Activated T-cell treated with anti-CD3 and anti-CD28 coated beads, Interleukin-2, amount 50 U/mL, for 24 hours (primary cell): ENCODE measurements at places on chromosomes 5 and 9.

GRCh38 chr9:113737517-113738271 is 138.4 kb upstream of the ZNF618 start:
- no peak for DNase-seq

DNA sequence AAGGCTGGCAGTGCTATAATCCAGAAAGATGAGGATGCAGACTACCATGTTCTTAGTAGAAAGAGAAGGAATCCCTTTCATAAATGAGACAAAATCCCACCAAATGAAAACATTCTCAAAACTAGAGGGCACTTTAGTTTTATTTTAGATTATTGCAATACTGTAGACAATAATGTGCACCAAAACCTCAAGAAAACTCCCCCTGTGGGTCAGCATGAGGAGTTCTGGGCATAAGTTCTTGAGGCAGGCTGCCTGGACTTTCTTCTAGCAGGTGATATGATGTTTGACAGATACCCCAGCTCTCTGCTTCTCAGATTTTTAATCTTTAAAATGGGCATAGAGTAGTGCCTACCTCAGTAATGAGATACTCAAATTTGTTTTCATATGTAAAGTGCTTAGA is 196.3 kb upstream of the CTNND2 start:
- DNase-seq: no peak

- DNase-seq: no peak
Measured at GRCh38 chr5:126525630-126526245, 69.3 kb downstream of the ALDH7A1 start.

GRCh38 chr5:122458278-122458872 is 146.3 kb downstream of the SNCAIP start:
- DNase-seq: no peak

- DNase-seq: no peak
Measured at GRCh38 chr9:121744687-121745395, 93.4 kb downstream of the DAB2IP start.

DNA sequence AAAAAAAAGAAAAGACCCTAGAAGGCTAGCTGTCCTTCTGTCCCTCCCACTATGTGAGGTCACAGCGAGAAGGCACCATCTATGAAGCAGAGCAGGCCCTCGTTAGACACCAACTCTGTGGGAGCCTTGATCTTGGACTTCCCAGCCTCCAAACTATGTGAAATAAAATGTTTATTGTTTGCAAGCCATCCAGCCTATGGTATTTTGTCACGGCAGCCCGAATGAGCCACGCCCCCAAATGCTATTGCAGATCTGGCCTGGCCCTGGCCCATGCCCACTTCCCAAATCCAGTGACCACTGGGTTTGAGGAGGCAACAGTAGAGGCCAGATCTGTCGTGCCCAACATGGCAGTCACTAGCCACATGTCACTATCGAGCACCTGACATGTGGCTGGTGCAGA is 10.8 kb downstream of the STK10 start:
- DNase-seq: no peak

GRCh38 chr9:2427120-2427891 is 194.3 kb upstream of the VLDLR start:
- no peak for DNase-seq

DNA sequence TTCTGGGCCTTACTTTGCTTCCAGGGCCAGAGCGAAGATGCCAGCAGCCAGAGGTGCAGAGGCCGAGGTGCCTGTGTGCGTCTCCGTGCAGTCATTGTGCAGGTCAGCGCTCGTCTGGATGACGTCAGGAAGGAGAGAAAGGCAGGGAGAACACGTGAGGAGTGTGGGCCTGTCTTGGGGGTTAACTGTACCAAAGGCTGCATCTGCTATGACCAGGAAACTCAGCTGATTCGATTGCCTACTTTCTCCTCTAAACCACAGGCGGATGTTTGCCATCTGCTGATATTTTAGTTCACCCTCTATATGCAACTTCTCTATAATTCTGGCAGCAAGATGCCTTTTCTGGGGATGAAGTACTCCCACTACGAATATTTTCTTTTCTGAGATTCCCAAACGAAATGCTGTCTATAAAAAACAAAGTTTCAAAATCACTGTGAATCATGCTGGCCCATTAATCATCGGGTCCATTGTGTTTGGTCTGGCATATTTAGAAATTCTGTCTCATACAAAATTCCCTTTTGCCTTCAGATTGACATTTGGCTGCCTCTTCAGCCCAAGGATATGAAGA is 24.8 kb downstream of the PCSK1 start:
- no peak for DNase-seq

- no peak for DNase-seq
Measured at GRCh38 chr5:95237324-95237723, 47.6 kb downstream of the MCTP1 start.

- DNase-seq: no peak
Measured at GRCh38 chr9:16708656-16709435, 161.6 kb downstream of the BNC2 start.

DNA sequence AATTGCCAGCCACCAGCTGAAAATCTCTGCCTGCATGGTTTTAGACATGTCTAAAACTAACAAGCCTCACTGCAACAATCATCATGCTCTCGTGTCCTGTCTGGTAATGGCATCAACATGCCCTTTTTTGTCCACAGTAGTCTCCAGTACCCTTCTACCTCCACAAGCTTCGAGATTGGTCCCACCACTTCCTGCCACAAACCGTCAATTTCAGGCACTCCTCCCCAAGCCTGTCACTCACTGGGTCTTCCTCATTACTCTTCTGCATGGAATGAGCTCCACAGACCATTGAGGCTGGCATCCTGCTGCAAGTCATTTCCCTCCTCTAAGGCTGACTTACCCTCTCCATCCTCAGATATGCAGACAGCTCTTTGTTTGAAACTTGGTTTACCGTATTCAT is 9.0 kb downstream of the LPAR1 start:
- no peak for DNase-seq

DNA sequence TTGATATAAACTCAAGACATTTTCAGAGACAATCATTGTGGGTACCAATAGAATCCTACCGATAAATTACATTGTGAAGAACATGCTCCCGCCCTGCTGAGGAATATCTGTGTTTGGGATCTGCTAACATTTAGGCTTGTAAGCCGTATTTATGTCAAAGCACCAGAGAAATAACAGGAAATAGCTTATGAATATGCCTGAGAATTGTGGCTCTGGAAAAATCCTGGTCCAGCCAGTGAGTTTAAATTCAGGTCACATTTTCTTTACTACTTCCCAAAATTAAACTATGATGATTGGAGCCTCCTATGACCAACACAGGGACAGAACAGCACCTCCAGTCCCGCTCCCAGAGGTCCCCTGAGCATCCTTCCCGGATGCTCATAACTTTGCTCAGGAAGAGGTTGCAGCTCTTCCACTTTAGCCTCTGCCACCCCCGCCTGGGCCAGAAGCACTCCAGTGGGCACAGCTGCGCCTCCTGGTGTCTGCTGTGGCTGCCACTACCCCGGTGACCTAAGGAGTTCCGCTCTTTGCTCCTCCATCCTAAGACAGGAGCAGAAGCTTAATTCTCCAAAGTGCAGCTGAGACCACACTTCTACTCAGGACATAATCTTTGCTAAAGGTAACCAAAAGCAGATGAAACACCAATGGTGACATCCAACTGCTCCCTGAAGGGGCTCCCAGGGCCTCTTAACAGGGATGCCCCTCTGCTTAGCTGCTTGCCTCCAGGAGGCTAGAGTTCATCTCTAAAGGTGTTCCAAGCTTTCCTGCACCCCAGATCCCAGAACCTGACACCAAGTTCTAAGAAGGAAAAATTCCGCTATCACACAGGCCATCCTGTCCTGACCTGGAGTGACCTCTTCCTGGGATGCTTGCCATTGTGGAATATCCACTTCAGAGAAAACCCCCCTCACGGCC is 58.8 kb downstream of the SLC1A1 start:
- no peak for DNase-seq

DNA sequence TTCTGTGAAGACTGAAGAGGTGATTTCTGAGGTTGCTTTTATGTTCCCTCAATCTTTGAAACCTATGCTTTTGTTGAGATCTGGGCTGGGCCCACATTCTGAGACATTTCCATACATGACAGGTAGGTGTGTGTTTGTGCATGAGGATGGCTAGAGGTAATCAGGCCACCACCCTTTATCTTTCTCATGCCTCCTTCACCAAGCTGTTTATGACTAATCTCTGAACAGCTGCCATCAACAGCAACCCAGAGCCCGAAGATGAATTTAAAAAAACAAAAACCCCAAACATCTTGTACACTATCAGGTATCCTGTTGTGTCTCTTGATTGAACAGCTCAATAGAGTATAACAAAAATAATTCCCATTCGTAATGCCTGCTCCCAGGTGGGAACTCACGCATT is 12.6 kb upstream of the C5orf46 start:
- DNase-seq: no peak

GRCh38 chr5:76818844-76819831 is at the start of gene F2RL1:
Gene F2RL1, plus strand, starts transcription at chr5:76819030. Its CDS starts 153 bp downstream, at chr5:76819183.
- DNase-seq: peak; percentile 72

- peak; percentile 44 for DNase-seq
Measured at GRCh38 chr9:33164138-33164809, 2.9 kb downstream of the B4GALT1 start.

DNA sequence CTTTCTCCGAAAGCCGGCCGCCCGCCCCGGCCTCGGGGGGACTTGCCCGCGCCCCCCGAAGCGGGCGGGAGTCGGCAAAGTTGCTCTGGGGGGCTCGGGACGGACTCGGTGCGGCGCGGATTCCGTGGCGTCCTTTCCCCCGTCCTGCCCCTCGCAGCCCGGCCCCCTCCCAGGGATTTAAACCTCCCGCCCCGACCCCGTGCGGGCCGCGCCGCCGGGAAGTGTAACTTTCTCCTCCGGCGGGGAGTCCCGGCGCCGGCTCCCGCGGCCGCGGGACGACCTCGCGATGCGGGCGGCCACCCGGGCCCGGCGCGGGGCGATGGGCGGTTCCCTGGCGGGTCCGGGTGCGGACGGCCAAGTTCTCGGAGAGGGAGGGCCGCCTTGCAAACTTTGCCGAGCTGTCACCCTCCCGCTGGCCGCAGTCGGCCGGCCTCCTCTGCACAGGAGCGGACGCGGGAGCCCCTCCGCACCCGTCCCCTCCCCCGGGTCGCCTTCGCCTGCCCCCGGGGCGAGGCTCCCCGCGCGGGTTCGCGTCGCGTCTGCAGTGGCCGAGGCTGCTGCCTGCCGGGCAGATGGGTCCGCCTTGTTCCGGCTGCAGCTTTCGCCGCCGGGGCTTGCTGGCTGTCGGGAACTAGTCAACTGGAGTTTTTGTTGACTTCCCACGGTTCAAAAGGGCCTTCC is 732 bp downstream of the PBX3 start:
- DNase-seq: peak; percentile 56

DNA sequence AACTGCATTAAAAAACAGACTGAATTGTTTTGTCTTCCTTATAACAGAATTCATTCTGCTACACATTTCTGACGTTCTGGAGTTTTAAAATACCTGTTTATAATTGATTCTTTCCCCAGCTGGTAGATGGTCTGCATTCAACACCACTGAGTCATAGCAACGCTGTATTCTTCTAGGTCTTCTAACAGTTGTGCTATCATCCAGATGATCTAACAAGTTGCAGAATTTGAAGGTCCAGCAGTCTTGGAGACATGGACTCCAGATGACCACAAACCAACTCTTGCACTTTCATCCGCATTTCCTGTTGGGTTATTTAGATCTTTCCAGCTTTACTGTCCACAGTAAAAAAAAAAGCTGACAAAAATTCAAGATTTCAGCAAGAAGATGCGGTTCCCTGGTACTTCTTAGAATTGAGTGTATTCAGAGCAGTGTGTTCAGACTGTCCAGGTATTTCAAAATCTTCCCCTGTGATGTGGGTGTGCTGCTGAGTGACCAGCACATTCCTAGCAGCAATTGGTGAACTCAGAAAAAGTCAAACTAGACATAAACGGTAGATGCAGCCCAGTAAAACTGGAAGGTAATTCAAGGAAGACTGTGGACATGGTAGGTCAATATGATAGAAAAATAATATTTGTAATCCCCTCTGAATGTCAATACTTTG is 50.2 kb downstream of the CSNK1A1 start:
- DNase-seq: no peak

DNA sequence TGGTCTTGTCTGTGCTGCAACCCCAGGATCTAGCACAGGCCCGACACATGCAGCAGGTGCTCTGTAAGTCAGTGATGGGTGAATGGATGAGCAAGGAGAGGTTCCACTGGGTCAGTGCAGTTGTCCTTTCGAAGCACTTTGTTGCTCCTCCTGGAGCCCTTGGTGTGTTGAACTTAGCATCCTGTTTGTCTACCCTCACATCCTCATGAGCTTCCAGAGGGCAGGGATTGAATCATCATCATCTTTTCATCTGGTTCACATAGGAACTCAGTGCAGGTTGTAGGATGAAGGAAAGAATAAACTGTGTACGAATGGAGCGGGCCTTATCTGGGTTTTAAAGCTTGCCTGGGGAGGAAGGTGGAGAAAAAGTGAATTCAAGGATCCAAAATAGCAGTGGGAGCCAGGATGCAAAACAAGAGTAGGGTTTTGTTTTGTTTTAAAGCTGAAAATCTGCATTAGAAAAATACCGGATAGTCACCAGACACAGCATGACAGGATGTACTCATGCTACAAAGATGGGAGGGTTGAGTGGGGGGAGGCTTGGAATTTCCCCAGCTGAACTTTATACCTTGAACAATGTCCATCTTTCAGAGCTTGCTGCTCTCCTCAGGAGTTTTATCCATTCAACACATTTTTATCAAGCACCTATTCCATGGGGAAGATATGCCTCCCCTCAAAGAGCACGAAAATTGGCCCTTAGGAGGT is 55.8 kb downstream of the PTTG1 start:
- DNase-seq: no peak

DNA sequence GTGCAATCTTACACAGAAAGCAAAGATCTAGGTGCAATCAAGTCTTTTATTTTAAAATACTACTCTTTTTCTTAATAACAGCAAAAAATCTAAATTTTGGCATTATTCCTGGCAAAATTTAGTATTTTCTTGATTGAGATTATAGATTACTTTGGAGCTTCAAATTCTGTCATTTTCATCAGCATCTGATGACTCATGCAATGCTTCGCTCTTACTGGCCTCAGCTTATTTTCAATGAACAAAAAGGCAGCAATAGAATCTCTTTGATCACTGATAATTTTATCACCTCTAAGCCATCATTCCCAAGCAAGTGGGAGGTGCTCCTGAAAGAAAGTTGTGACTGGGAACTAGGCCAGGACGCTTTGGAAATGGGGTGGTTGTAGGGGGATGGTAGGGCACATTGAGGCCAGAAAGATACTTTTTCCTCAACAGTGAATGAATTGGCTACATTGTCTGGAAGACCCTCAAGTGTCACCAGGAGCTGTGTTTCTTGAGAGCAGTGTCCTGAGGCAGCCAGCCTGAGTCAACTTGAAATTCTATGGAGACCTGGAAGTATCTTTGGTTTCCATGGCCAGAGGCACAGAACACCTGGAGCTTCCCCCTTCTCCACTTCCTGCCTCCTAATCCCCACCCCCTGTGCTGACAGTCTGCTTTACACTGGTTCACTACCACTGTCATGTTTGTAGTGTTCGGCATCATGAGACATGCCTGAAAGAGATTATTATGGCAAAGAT is 46.9 kb upstream of the APC start:
- no peak for DNase-seq

DNA sequence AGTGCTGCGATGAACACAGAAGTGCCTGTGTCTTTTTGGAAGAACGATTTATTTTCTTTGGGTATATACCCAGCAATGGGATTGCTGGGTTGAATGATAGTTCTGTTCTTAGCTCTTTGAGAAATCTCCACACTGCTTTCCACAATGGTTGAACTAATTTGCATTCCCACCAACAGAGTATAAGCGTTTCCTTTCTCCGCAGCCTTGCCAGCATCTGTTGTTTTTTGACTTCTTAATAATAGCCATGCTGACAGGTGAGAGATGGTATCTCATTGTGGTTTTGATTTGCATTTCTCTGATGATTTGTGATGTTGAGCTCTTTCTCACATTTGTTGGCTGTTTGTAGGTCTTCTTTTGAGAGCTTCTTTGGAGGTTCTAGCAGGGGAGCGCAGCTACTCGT is 134.6 kb downstream of the TENT4A start:
- no peak for DNase-seq

- DNase-seq: no peak
Measured at GRCh38 chr5:112706446-112707016, 31.2 kb upstream of the APC start.
